KBM-7 (cell line): ENCODE measurements at places on chromosomes 4 and X.

DNA sequence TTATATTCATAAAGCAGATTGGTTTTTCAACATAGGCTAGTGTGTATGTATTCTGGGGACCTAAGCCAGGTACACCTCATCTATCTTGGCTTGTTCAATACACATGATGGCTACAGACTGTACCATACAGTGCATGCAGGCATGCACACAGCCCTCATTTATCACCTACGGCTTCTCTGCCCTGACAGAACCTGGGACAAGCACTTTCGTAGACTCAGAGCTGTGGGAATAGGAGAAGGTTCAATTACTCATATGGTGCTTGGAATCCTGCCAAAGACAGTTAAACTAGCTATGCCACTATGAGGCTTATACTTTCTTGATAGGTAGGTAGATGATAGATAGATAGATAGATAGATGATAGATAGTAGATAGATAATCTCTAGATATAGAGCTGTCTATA lies 457.2 kb downstream of the GALNTL6 start:
- DNase-seq, result no peak

DNA sequence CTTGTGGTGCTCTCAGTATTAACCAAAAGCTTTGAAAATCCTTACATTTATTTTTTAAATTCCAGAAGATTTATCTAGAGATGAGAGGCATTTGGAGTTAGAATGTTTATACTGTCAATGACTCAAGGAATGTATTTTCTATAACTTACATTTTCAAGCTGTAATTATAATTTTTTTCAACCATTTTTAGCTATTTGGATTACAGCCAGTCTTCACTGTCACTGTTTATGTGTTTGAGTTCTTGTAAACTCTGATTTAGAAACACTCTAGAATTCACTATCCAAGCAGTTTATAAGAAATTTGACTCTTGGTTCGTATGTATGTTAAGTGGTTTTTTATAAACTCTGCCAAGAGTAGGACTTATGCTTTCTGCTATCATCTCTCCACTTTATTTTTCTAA lies 36.7 kb upstream of the GUCY1A1 start:
- DNase-seq, result no peak

GRCh38 chrX:47798861-47799260 lies 37.8 kb upstream of the ZNF81 start:
- no peak for DNase-seq

- no peak for DNase-seq
Observed at GRCh38 chrX:54509400-54509799, 13.4 kb upstream of the FGD1 start.

DNA sequence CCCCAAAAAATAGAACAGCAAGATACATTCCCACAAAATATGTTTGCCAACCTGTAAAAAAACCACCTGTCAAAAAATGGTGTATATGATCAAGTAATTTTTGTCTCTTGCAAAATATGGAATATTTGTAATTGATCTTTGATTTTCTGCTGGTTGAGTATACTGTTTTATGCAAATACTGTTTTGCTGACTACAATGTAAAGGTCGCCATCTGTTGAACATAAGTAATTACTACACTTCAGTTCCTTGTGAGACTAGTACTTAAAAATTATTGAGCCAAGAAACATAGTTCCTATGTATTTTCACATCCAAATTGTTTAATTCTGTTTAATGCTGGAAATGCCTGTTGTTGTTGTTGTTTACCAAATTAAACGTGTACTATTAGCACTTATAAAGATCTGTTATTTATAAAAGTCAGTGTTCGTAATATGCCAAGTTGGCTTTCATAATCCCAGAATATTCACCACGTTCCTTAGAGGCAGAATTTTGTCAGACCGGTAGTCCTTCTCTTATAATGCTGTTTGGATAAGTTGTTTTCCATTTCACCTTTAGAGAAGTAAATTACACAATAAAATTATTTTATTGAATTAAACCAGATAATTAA lies 144.2 kb downstream of the PDLIM5 start:
- peak; percentile 51 for DNase-seq

- DNase-seq, result no peak
Observed at GRCh38 chr4:149754526-149754925, 61.1 kb downstream of the IQCM start.

- DNase-seq, result no peak
Observed at GRCh38 chr4:90445380-90445779, 318.2 kb downstream of the CCSER1 start.

DNA sequence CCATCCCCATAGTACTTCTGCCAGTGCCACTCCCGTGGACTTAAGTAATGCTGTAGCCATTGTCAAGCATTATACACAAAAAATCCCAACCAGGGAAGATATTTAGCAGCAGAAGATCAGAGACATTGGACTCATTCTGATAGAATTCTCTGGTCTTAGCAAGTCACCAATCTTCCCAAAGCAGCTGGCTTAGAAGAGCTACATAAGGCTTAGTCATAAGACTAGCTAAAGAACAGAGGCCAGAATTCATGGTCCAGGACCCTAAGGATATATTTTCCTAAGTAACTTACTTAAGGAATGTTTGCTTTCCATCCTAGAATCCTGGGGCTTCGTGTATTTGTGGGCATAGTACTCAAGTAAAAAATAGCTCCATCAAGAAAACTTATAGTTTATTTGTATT lies 100.3 kb upstream of the SLIT2 start:
- no peak for DNase-seq

DNA sequence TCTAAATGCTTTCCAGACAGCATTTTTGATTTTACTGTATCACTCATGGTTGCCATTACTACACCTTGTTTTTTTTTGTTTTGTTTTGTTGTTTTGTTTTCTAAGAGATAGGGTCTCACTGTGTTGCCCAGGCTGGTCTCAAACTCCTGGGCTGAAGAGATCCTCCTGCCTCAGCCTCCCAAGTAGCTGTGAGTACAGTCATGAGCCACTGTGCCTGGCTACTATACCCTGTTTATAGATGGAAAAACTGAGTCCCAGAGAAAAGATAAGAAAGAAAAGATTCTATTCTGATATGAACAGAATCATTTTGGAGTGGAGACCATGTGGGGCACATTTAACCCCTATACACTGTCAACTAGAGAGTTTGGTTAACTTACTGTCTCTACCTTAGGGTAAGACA lies 20.0 kb downstream of the ADD1 start:
- DNase-seq, result no peak

GRCh38 chr4:48718818-48719465 lies 61.1 kb downstream of the FRYL start:
- no peak for DNase-seq

GRCh38 chr4:70927502-70928137 lies 25.5 kb downstream of the MOB1B start:
- peak; percentile 72 for DNase-seq

DNA sequence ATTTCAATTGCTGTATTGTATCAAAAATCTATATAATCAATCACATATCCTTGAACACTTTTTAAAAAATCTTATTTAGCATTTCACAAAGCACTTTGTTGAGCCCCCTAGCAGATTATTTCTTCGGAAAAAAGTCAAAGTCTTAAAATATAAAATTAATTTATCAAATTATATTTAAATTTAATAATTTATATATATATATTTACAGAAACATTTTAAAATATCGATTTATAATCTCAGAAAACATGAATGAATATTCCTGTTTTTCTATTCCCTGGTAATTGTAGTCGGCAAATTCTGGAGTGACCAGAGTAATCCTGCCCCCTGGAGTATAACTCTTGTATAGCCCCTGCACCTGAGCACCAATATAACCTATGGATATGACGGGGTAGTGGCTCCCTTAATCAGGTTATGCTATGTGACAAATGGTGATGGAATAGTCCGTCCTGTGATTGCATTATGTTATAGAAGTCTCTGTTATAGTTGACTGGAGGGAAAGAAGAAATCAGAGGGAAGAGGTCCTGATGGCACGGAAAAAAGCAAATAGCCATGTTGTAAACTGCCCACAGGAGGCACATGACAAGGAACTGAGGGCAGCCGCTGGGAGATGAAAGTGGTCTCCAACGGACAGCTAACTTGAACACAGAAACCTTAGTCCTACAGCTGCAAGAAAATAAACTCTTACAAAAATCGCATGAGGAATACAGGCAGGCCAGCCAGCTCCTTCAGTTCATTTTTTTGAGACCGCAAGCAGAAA lies 1092.3 kb downstream of the ARAP2 start:
- DNase-seq, result peak; percentile 9

DNA sequence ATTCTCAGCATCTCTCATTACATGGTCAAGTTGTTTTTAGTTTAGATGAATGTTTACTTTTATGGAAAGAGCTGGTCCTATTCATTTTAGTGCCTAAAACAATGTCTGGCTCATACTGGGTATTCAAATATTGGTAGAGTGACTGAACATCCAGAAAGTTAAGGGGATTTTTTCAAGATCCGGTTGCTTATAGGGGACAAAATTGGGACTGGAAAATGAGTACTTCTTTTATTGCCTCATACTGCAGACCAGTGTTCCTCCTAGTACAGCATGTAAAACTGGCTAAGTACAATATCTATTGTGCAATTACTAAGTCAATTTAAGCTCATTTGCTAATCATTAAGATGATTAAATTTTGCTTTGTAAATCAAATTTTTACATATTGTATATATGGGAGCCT lies 13.9 kb downstream of the RP2 start:
- no peak for DNase-seq

DNA sequence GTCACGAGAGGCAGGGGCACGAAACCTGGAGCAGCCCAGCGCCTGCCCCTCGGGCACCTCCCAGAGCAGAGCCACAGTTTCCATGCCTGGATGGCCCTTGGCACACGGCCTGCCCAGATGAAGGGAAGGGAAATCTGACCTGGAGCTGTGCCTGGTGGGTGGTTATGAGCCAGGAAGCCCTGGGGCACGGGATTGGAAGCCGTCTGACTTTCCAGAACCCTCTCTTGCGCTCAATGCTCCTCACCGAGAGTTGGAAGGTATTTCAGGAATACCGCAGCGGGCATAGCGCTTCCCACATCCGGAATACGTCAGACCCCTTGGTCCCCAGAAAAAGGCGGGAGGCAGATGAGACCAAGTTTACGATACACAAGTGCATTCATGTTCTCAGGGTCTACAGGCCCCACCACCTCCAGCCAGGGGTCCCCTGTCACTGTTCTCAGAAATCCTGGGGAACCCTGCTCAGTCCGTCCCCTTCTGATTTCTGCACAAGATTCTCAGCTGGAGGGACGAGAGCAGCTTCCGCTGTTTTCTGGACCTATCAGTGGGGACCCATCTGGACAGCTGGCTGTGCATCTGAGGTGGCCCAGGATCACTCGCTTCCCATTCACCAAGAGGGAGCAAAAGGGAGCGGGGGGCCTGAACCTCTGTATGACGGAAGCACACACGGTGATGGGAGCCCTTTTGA lies 172.9 kb downstream of the AFAP1 start:
- DNase-seq, result no peak

- no peak for DNase-seq
Observed at GRCh38 chr4:24073948-24074347, 184.1 kb upstream of the PPARGC1A start.

- DNase-seq, result no peak
Observed at GRCh38 chr4:100519205-100519604, 1.4 kb upstream of the EMCN start.

GRCh38 chrX:18748499-18748898 lies 41.1 kb downstream of the PPEF1 start:
- no peak for DNase-seq

DNA sequence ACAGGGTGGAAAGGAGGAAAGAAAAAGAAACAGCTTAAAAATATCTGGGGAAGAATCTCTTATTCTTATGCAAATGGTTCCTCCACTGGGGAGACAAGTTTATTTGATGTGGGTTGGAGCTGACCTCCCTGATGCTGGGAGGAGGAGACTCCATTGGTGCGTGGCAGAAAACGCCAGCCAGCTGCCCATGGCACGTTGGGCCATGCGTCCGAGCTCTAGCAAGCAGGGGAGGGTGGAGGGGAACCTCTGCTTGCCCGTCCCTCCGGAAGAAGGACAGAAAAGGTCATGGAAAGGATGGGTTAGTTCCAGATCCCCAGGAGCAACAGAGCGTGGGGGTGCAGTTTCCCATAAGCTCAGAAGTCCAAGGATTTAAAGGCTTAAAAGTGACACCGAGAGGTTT lies 210.4 kb downstream of the KLHL4 start:
- DNase-seq, result no peak

- no peak for DNase-seq
Observed at GRCh38 chr4:3219761-3220475, 29.0 kb upstream of the MSANTD1 start.

GRCh38 chrX:50962156-50962555 lies 51.6 kb downstream of the BMP15 start:
- DNase-seq, result no peak
